Testis (tissue), 5 donors: ENCODE measurements at places on chromosomes 12 and 14. TPM values are rescaled to one million over a fixed set of nuclear protein-coding genes. Genes with fewer than 3 reads are reported as not detected.

GRCh38 chr12:68975811-68976210 is 42.8 kb upstream of the CPM start:
- DNase-seq: no peak

GRCh38 chr14:106318700-106319099 is 792.3 kb downstream of the TMEM121 start:
- DNase-seq: peak; percentile 20

DNA sequence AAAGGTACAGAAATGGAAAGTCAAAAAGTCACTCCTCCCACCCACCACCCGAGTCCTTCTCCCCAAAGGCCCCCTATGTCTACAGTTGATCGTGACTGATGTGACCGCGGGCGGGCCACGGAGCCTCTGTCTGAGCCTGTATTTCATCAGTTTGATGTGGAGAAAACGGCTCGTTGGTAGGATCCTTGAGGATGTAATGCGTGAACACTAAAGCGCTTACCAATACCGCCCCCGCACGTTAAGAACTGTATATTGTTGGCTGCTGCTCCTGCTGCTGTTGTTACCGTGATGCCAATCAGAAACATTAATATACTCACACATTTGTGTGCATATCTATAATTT is 24.6 kb upstream of the UBC start:
- peak; percentile 81 for DNase-seq

GRCh38 chr12:22231078-22231477 is 103.4 kb downstream of the ST8SIA1 start:
- no peak for DNase-seq

- DNase-seq: no peak
Measured at GRCh38 chr14:102906616-102907302, 15.7 kb upstream of the AMN start.

DNA sequence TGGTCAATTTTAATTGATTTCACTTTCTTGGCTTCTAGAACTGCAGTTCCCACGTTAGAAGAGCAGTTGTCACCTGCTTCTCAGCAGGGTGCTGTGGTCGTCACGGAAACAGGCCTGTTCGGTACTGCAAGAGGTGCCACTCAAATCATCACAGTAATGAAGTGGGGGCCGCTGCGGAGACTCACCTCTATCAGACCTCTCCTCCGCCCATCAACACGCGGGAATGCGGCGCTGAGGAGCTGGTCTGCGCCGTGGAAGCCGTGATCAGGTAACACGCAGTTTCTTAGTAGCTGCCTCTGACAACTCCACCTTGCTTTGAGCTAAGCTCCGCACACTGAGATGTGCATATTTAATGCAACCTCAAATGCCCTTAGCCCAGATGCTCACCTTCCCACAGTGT is 107.2 kb downstream of the UNC79 start:
- DNase-seq: no peak

- peak; percentile 27 for DNase-seq
Measured at GRCh38 chr12:52197371-52198231, 5.8 kb upstream of the KRT80 start.

GRCh38 chr14:104344818-104345620 is 206.6 kb downstream of the KIF26A start:
- no peak for DNase-seq

DNA sequence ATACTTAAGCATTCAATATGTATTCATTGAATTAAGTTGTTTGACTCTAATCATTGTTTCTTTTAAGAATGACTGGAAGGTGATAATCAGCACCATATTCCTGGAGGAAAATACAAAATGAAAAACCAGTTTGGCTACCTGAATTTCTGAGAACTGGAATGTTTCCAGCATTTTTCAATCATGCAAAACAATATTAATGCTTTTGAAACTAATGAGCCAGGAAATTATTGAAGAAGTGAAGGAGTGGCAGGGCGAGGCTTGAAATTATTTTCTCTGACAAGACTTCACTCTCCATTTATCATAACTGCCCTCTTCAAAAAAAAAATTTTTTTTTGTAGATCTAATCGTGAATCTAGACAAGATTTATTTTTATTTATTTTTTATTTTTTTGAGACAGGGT is 19.0 kb downstream of the TMEM19 start:
- DNase-seq: no peak

GRCh38 chr12:93181409-93181965 is 196.2 kb upstream of the NUDT4 start:
- DNase-seq: no peak

DNA sequence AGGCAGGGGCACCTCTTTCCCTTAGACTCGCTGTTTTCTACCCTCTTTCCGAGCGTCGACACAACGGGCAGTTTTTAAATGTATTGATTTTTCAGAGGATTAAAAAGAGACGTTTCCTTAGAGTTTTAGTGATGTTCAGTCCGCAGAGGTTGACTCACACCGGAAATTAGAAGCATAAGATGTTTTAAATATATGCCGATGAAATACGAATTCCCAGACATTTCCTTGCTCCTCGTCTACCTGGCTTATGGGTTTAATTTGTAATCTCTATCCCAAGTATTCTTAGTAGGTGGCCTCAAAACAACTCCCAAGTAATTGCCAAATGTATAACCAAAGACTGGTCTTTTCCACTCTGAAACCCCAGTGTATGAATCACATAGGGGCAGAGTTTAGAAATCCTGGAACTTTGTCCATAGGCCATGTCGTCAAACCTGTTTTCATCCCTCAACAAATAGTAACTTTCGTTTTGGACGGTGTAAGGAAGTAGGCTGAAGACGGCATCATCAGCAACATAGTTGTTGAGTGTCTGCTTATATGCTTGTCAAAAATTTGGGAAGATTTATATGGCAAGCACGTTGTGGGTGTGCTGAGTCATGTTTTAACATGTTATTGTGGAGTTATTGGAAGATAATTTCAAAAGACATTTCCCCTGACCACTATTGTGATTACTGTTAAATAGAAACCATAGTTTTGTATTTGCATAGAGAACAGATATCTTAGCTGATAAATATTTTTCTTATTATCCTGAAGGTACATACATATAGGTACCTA is 824 bp downstream of the TBK1 start:
- DNase-seq: no peak

- no peak for DNase-seq
Measured at GRCh38 chr12:70660620-70661219, 23.5 kb upstream of the PTPRB start.

- DNase-seq: no peak
Measured at GRCh38 chr12:12582193-12582881, 19.7 kb upstream of the DUSP16 start.

DNA sequence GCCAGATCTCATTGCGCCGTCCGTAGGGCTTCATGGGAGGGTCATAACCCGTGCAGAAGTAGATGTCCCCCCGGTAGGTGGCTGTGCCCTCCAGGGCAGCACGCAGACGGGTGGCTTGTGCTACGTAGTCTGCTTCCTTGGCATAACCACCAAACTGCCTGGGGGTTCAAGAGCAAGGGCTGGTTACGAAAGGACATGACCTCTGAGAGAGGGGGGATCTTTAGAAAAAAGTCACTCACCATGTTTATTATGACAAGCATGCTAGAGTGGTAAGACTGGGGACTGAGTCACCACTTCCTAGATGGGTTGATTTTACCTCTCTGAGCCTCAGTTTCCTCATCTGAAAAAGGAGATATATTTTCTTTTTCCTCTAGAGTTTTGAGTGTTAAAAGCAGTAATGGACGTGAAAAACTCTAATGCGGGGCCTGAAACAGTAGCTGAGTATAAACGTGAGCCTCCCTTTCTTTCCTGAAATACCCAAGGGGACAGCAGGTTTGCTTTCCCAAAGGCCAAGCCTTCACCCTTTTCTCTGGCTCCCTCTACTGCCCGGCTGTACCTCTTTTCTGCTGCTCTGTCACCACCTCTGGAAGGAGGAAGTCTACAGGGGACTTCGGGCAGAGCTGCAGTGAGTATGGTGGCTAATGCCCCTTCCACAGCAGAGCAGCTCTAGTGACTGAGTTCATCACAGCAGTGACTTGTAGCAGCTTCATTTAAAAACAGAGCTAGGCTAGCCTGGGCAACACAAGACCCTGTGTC is 23.5 kb upstream of the GPRC5D start:
- DNase-seq: no peak

- DNase-seq: no peak
Measured at GRCh38 chr14:69768873-69769272, 1.9 kb downstream of the SRSF5 start.

- DNase-seq: no peak
Measured at GRCh38 chr12:24746006-24746671, 202.8 kb downstream of the BCAT1 start.

DNA sequence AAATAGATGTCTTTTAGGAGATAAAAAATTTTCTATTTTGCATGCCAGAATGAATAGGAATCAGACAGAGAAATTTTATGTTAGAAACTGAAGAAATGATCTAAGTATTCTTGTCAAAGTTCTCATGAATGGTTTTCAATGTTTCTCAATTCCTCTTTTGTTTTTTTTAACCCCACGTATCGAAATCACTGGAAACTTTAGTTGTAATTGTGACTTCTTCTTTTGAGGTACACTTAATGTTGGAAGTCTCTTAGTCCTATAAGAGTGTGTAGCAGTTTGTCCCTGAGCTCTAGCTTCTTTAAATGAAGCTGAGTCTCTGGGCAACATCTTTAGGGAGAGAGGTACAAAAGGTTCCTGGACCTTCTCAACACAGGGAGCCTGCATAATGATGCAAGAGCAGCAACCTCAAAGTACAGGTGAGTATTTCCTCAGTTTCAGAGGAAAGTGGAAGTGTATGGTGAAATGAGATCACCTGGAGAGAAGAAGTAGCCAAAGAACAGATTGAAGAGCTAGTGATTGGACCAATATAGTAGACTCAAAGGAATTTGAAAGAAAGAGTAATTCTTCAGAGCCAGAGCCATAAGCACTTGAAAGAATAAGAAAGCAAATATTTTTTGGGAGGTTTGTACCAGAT is at the start of gene CLEC6A:
Gene CLEC6A (plus strand): TSS at position 236 of the 634 bp plus-strand sequence. CDS start 150 bp downstream, at position 386.
- DNase-seq: no peak

- no peak for DNase-seq
Measured at GRCh38 chr14:105837349-105838063, 311.1 kb downstream of the TMEM121 start.

DNA sequence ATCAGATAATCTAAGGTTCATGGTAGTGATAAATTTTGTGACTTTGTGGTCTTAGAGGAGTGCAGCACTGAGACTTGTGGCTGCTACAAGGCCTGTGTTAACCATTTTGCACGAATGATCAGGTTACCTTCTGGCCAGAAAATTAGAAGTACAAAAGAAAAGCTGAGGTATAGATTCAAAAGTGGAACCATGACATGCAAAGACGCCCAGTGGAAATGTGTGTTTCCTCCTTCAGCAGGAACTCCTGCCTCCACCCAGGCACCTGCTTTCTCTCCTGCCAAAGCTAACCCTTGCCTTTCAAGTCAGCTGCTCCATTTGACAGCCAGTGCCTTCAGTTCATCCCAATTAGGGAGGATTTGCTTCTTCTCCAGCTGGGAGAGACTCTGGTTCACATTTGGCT is 10.1 kb downstream of the PDE6H start:
- DNase-seq: no peak

DNA sequence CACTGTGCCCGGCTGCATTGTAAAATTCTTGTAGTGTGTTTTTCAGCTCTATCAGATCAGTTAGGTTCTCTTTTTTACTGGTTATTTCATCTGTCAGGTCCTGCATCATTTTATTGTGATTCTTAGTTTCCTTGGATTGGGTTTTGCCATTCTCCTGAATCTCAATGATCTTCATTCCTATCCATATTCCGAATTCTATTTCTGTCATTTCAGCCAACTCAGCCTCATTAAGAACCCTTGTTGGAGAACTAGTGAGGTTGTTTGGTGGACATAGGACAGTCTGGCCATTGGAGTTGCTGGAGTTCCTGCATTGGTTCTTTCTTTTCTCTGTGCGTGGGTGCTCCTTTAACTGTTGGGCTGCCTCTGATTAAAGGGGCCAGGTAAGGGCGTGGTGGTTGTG is 5.6 kb upstream of the C1S start:
- DNase-seq: no peak

GRCh38 chr14:61925043-61925442 is 162.8 kb downstream of the SNAPC1 start:
- no peak for DNase-seq

- DNase-seq: no peak
Measured at GRCh38 chr14:102212845-102213244, 73.1 kb downstream of the WDR20 start.

- no peak for DNase-seq
Measured at GRCh38 chr14:55976655-55977054, 141.6 kb upstream of the PELI2 start.

- no peak for DNase-seq
Measured at GRCh38 chr12:77213319-77213718, 147.9 kb upstream of the E2F7 start.

DNA sequence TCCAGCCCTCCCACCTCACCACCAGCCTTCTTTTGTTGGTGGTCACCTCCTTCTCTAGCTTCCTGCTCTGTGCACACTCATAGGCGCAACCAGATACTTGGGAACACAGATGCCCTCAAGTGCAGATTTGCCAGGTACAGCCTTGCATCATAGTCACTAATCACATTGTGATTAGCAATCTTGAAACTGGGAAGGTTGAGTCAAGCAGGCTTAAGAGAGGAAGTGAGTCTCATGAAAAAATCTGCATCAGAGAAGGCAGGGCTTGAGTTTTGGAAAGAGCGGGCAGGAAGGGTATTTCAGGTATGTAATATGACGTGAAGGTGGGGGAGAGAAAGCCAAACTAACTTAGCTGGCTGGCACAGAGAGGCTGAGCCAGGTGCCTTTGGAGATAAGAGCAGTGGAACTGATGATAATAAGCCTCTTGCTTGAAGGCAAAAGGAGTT is 2.7 kb upstream of the RABGGTA start:
- no peak for DNase-seq

GZMB gene
- 1.5 TPM for polyA plus RNA-seq

CLEC1A gene
- polyA plus RNA-seq: 2.9 TPM

USP44 gene
- 52.9 TPM for polyA plus RNA-seq

SOAT2 gene
- 0.25 TPM for polyA plus RNA-seq

CFAP73 gene
- polyA plus RNA-seq: 1.2 TPM

PYGL gene
- polyA plus RNA-seq: 12.7 TPM

PLCZ1 gene
- 62.8 TPM for polyA plus RNA-seq

BCL11B gene
- 0.96 TPM for polyA plus RNA-seq

STAC3 gene
- 23.4 TPM for polyA plus RNA-seq

TAS2R19 gene
- 0.34 TPM for polyA plus RNA-seq
